AG09309 (cell line): ENCODE measurements at places on chromosomes 3 and 15.

- no peak for DNase-seq
Observed at GRCh38 chr15:63374686-63375520, 6.7 kb downstream of the CA12 start.

DNA sequence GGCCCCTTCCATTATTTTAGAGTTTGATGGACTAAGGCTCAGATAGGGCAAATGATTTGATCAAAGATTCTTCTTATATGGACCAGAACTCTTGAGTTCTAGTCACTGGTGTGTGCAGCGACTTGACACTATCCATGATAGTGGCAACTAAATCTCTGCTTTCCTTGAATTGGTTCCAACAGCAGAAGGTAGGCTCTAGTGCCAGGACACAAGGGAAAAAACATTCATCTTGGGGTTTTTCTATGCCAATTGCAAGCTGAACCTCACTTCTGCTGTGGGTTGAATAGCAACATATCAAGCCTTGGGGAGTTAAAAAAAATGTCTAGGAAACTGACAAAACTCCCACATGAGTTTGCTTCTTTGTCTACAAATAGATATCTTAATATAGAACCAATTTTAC is 35.1 kb downstream of the CTXND1 start:
- DNase-seq: no peak

DNA sequence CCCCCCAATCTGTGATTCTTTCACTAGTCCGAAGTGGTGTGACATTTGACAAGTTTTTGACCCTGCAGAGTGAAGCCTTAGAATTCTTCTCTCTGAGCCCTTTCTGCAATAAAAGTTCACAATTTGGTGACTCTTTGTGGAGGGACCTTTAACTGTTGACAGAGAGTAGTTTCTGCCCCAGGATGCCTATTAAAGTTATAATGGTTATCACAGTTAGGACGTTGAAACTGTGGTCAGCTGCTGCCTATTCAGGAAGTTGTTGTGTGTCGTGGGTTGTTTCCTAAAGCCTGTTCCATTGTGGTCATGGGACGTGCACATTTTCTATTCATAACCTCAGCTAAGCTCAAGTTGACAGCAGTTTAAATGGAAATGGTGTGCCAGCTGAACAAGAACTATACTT is 274.5 kb downstream of the NEK10 start:
- DNase-seq: no peak

GRCh38 chr15:56199038-56199437 is 44.6 kb downstream of the RFX7 start:
- DNase-seq: no peak

- DNase-seq: no peak
Observed at GRCh38 chr3:117471831-117472230, 762.3 kb downstream of the TUSC7 start.

GRCh38 chr15:23642413-23643044 is 5.1 kb downstream of the MAGEL2 start:
- peak; percentile 7 for DNase-seq

DNA sequence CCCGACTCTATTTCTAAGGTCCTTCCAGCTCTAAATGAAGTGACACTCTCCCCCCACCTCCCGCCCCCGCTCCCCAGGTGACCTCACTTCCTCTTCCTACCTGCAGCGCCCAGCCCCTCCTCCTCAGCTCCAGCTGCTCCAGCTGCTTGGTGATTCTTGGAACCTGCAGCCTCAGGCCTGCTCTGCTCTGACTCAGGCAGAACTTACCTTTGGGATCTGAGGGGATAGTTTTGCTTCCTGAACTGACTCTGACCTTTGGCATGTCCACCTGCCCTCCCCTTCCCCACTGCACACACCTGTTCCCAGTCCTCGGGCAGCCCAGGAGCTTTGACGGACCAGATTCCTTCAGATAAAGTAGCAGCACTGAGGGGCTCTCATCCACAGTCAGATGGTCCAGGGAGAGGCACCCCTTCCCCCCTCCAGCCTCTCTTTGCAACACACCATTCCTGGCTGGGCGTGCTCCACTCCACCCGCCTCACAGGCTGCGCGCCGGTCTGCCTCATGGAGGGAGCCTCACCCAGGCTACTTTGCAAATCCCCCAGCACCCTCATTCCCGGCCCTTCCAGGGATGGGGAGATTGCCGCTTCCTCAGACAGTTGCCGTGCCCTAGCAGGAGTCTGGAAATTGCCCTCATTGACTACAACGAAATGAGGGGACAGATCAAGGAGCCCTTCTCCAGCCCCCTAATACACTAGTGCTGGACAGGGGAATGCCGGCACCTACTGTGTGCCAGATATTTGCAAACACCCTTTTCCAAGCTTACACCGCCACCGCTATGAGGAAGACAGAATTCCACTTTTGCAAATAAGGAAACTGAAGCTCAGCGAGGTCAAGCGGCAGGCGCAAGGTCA is 692 bp upstream of the C15orf39 start:
- no peak for DNase-seq

DNA sequence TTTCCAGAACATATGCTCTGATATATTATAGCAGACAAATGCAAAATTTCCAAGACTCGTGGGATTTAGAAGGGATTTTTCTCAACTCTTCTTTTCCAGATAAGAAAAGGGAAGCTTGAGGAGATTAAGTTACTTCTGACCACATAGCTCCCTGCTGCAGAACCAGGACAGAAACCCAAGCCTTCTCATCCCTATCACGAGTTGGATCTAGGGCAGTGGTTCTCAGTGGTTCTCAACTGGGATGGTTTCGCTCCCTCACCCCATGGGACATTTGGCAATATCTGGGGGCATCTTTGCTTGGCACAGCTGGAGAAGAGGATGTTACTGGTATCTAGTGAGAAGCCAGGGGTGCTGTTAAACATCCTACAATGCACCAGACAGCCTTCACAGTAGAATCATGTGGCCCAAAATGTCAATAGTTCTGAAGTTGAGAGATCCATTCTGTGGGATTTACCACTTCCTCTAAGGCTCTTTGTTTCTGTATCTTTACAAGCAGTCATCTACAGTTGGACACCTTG is 64.2 kb downstream of the LIPC start:
- no peak for DNase-seq

DNA sequence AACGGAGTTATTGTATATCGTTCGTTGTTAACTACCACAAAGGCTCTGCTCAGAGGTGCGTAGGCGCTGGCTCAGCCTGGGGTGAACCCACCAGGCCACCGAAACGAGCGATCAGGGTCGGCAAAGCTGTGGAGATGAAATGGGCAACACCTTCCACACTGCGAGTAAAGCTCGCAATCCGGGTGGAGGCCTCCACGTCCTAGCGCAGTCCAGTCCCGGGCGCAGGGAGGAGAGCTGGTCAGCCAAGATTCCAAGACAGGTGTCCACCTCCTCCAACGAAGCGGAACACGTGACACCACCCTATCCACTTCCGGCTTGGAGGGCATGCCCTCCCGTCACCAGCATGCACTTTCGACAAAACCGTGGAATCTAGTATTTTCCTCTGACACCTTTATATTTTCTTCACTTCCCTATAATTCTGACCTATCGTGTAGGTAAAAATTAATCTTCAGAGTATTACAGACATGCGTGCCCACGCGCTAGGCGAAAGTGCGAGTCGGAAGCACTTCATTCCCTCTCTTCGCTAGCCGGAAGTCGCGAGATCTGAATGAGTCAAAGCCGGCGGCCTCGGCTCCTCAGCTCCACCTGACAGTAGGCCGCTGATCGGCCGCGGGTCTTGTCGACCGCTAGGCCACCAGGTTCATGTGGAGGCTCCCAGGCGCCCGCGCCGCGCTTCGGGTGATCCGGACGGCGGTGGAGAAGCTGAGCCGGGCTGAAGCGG is at the start of gene PDE12:
Gene PDE12 (plus strand): TSS at position 537 of the 721 bp plus-strand sequence. CDS start 106 bp downstream, at position 643.
- peak; percentile 59 for DNase-seq

GRCh38 chr3:152196782-152197181 is 71.9 kb upstream of the MBNL1 start:
- no peak for DNase-seq

DNA sequence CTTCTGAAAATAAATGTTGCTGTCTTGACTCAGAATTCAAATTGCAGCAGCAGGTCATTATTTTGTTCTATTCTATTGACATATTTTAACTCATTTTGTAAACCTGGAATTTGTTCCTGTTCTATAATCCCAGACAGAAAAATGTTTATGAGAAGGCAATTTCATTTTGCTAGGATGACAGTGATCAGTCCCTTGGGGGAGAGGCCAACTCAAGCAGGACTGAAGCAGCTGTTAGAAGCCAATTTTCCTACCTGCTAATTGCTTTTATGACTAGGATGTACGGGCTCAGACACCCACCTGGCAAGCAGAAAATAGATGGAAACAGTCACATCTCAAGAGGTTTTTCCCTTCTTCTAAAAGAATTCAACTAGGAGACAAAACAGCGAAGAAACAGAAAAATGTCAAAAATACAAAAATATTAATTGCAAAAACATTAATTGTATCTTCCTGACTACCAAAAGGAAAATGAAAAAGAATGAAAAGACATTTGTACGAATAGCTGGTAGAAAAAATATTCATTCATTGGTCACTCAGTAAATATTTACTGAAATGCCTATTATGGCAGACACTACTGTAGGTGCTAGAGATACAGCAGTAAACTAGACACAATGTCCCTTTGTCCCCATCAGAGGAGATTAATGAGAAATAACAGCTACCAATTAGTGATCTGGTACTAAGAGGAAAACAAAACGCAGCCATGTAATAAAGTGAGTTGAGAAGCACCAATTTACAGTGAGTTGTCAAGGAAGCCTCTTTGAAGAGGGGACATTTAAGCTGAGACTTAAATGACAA is 73.5 kb downstream of the PEAK1 start:
- DNase-seq: no peak

GRCh38 chr3:77370413-77370812 is 330.5 kb downstream of the ROBO2 start:
- peak; percentile 41 for DNase-seq

- no peak for DNase-seq
Observed at GRCh38 chr3:12828751-12829150, 12.6 kb downstream of the RPL32 start.

DNA sequence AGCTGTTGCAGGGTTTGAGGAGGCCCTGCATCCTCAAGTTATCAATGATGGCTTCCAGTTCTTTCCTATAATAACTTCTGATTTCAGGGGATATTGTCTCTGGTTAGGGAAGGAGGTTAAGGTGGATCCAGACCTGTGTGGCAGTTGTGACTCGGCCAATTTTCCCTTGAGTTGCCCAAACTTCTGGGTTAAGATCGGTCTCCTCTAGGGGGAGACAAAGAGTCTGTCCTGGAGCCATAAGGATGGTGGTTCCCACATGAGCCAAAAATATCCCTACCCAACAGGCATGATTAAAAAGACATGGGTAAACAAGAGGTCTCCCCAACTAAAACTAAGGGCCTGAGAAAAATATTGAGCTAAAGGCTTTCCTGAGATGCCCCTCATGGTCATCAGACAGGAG is 227.5 kb upstream of the MDFIC2 start:
- no peak for DNase-seq

GRCh38 chr3:30102356-30102755 is 504.0 kb upstream of the TGFBR2 start:
- DNase-seq: no peak

DNA sequence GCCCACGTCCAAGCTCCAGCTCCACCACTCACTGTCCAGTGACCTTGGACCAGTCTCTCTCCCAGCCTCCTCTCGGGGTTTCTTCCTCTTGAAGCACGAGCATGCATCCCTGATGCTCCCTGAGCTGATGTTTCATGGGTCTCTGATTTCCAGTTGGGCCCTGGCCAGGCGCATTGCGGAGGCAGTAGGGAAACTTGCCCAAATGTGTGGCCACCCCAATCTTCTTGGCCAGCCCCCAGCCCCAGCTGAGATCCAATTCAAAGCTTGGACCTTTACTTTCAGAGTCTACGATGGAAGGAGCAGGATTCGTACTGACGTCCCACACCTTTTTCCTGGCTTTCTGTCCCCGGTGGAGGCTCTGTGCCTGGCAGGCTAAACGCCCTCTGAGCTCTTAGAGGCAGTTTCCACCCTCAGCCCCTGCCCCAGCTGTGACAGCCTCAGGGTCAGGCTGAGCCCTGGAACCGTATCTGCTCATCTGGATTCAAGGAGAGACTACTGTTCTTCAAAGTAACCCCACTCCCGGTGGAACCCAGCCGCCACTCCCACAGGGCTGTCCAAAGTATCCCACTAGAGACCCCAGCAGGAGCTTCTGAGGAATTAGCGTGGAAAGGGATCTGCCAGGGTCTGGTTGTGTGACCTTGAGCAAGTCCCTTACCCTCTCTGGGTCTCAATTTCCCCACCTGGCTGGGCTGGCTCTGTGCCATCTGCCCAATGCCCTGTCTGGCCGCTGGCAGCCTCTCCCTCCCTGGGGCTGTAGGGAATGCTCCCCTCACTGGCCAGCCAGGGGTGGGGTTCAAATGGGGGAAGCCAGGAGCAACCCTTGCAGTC is 37.4 kb downstream of the CPN2 start:
- DNase-seq: no peak

- no peak for DNase-seq
Observed at GRCh38 chr15:75449585-75450306, 1.7 kb downstream of the SIN3A start.

GRCh38 chr3:4898454-4899313 is 80.6 kb upstream of the BHLHE40 start:
- DNase-seq: no peak

- no peak for DNase-seq
Observed at GRCh38 chr3:105860641-105861040, 8.2 kb downstream of the CBLB start.

DNA sequence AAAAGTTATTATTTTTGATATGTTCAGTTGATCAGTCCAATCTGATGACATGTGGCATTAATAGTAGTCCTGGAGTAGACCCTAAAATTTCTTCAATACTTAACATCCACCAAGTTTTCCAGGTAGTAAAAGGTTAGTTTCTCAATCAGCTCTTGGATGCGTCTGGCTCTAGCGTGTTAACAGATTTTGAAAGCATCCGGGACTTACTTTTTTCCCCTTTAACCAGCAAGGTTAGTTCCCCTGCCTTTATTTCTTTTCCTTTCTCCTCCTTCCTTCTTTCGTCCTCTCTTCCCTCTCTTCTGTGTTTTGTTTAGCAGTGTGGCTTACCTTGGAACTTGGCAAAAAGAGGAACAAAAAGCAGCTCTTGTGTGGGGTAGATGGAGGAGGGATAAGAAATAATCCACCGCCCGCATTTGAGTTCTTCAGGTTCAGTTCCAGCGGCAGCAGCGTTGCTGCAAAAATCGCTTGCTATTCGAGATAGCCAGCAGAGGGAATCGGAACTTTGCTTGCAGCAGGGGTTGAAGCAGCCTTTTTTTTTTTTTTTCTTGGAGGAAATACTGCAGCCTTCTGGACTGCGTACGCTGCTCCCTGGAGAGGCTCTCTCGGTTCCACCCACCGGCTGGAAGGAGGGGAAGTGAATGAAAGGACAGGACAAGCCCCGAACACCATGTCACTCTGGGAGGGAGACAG is at the start of gene RBMS3:
Gene RBMS3 (plus strand): TSS at position 668 of the 690 bp plus-strand sequence.
- peak; percentile 91 for DNase-seq

DNA sequence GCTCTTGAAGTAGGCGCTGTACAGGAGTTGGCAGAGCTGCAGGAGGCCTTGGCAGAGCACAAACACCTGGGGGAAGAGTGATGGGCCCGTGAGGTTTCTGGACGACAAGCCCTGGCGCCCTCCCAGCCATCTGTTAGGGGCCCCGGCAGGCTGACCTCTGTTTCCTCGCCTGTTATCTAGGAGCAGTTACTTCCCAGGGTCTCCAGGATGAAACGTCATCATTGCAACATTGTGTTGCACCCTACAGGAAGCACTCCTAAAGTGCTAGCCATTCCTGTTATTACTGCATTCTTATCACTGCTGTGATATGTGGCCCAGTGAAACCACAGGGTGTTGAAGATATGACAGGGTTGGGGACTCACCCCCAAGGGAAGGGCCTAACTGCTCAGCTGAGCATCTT is 50.2 kb downstream of the SLCO2A1 start:
- no peak for DNase-seq

- DNase-seq: no peak
Observed at GRCh38 chr15:100729461-100729860, 127.1 kb downstream of the ASB7 start.

- DNase-seq: no peak
Observed at GRCh38 chr3:190302212-190302867, 19.9 kb downstream of the CLDN1 start.
